ENCODE measurements at places on chromosomes 3 and 15.

DNA sequence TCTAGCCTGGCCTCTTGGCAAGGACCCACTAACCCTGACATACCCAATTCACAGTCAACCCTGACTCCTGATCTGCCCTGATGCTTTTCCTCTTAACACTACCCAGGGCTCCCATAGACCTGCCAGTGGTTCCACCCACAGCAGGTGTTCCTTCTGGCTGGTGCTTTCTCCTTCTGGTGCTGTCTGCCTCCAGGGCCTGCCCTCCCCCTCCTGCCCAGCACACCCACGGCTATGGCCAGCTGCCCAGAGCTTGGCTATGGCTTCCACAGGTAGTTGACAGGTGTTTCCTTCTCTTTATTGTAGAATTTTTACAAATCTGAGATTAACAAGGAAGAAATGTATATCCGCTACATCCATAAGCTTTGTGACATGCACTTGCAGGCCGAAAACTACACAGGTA lies 46.5 kb upstream of the MANF start:
- DNase-seq = no peak

DNA sequence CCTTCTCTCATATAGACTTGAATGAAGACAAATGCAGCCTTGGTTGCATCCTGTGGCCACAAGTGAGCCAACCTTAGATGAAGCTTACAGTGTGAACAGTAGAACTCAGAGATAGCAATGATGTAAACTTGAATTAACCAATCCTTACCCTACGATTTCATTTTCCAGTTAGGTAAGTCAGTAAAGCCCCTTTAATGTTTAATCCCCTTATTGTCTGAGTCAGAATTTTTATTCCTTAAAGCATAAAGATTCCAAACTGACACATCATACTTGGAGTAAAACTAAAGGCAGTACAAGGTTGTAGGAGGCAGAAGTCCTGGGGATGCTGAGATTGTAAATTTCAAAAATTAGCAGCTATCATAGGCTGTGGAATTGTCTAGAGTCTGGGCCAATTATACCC lies 507.8 kb upstream of the DPH6 start:
- no peak for DNase-seq

GRCh38 chr3:58411851-58412830 lies 21.5 kb downstream of the PDHB start:
- no peak for DNase-seq

DNA sequence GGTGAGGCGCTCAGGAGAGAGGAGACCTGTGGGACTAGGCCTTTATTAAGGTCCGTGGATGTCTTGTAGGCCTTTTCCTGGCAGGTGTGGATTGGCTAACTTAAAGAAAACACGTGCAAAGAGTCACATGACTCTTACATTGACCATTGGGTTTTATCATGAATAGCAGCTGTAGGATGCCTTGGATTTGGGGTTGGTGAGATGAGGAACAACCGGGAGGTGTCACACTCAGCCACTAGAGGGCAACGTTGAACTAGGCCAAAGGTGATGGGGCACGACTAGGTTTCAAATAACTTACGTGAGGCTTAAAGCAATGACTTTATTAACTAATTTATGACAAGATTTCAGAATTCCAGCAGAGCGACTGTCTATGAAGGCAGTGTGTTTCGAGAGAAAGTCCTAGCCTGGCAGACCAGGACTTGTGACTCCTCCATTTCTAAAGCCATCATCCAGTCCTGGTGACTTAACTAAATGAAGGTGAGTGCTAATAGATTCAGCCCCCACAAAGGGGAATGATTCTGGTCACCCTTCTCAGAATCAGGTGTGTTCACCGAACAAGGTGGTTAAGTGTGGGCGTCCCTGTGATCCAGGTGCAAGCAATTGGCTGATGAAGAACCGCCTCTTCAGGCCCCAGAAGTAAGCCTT lies 345.6 kb downstream of the MCTP2 start:
- DNase-seq = peak; percentile 5

DNA sequence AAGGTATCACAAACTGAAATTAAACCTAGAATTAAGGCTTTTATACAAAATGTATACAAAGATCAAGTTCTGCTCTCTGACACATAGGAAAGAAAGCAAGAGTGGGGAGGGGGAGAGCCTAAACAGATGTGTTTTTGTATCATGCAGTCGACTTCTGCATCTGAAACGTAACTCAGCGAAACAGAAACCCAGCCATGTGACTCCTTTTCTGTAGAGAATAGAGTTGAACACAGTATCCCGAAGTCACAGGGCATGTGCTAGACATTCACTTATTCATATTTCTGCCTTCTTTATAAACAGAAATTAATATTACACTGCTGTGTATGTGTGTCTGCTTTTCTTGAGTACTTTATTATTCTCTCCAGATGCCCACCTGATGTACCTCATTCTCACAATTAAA lies 121.0 kb downstream of the PDZRN3 start:
- DNase-seq = no peak

- peak; percentile 33 for DNase-seq
Observed at GRCh38 chr3:116084999-116085791, 360.1 kb downstream of the LSAMP start.

DNA sequence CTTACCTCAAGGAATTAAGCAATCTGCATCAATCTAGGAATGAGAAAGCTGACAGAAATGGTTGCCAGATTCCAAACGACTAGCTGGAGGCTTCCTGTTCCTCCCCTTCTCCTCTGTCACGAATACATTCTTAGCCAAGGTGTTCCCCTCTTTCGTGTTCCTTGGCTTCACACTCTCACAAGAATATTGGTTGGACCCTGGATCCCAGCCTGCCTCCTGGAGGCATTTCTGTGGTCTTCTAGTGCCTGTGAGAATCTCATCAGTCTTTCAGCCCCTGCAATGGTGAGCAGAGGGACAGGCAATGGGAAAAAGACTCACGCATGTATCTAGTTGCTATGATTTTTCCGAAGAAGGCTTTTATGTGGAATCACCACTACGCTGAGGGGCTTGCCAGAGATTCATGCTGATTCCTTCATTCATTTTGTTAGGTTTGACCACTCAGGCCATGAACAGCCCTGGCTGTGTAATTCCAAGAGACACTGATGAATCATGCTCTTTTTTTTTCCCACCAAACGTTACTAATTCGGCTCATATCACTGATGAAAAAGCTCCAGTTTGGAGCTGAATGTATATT lies 1.6 kb upstream of the P3H2 start:
- peak; percentile 84 for DNase-seq

DNA sequence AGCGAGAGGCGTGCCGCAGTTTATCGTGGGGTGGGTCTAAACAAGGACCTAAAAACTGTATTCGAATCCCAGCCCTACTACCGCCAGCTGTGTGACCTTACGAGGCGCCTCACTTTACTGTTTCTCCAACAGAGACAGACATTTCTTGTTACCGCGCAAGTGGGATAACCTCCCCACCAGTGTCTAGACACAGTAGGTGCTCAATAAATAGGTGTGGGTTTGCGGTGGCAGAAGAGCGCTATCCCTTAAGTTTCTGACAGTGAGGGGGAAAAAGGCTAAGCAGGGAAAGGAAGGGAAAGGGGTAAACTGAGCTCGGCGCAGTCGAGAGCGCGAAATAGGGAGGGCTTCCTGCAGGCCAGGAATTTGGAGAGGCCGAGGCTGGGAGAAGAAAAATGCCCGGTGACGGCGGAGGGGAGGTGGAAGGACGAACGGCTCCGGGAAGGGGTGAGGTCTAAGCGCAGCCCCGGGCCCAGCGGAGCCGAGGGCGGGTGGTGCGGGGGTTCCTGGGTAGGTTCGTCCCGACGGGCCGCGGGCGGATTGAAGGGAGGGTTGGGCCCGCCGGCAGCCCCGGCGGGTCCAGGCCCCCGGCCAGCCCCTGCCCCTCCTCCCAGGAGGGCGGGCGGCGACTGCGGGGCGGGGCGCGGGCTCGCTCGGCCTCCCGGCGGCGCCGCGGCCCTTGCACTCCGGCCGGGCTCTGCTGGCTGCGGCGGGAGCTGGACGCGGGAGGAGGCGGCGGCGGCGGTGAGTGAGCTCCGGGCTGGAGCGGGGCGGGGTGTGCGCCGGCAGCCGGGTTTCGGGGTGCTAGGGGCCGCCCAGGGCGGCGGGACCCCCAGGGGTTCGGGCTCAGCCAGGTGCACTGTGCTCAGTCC lies at the start of gene CGNL1:
Gene CGNL1, plus strand, starts transcription at position 679 of the 869 bp plus-strand sequence. CDS start 61,495 bp downstream, outside the sequence.
- peak; percentile 34 for DNase-seq

Measured in M059J (cell line).